ENCODE measurements at places on chromosomes 7 and 10.

DNA sequence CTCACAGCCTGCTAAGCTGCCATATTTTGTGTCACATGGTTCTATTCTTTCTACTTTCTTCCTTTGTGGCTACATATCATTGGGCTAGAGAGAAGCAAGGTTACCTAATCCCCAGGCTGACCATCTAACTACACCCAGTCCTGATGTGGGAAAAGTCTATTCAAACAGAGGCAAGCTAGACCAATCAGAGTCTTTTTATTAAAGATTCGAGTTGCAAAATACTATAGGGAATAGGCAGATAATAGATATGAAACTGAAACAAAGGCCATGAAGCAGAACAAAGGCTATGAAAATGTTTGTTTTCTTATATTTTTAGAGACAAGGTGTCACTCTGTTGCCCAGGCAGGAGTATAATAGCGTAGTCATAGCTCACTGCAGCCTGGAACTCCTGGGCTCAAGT is 36.7 kb downstream of the MTERF1 start:
- no peak for DNase-seq

- no peak for DNase-seq
Observed at GRCh38 chr10:78512205-78512550, 478.5 kb downstream of the RPS24 start.

DNA sequence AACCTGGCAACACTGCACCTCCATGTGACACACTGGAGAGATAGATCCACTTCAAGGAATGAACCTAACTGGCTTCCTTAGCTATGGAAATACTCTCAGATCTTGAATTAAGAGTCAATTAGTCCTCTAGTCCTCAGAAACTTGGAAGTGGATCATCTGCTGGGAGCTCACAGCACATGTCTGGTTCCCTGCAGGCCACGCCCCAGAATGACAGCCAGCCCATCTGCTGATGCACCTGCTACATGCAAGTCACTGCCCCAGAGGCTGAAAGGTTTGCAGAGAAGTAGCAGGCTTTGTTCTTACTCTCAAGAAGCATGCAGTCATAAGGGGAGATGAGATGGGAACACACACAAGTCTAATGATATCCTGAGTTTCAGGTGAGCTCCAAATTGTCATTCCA is 275.9 kb downstream of the SKAP2 start:
- no peak for DNase-seq

- no peak for DNase-seq
Observed at GRCh38 chr7:27106181-27106900, 3.9 kb upstream of the HOXA2 start.

DNA sequence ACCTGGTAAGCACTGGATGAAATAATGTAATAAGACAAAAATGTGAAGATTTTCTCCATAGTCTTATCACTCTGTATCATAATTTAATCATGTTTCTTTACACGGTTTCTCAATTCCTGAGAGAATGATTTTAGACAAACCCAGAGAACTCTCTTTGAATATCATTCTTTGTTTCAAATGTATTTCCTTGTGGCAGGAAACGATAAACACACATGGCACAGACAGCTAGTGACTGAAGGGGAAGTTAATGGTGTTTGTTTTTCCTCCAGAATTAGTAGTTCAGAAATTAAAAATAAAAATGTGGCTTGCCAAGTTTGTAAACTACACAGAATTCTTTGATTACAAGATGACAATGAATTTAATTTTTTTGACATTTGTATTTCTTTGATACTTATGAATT is 163.7 kb upstream of the PRPS1L1 start:
- DNase-seq: no peak

GRCh38 chr7:90411510-90411909 is 8.2 kb downstream of the CLDN12 start:
- no peak for DNase-seq

DNA sequence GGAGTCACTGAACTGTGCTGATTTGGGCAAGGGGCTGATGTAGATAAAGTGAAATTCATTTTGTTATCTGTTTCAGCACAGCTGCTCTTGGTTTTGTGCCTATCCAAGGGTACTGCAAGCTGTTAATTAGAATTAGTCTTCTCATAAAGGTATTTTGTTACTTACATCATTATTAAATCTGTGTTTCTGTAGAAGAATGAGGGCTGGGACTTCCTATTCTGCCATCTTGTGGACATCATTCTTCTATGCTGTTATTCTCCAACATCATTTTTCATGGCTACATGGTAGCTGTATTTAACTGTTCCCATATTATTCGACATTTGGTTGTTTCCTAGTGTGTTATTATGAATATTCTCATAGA is 76.2 kb upstream of the CCDC71L start:
- DNase-seq: no peak

DNA sequence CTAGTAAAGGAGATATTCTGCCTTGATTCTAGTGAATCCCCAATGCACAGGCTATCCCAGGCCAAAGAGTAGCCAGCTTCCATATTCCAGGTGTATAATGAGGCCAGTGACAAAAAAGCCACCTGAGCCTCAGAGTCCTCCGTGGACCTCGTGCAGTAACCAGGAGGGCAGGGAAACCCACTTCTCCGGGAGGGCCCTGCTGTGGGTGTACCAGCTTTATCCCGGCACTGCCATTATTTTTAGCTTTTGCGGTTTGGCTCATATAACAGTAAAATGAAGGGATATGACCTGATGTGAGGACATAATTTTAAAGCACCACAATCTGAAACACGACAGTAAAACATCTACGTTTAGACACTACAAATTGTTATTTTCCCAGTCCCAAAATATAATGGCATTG is 109.0 kb downstream of the SVIL start:
- no peak for DNase-seq

DNA sequence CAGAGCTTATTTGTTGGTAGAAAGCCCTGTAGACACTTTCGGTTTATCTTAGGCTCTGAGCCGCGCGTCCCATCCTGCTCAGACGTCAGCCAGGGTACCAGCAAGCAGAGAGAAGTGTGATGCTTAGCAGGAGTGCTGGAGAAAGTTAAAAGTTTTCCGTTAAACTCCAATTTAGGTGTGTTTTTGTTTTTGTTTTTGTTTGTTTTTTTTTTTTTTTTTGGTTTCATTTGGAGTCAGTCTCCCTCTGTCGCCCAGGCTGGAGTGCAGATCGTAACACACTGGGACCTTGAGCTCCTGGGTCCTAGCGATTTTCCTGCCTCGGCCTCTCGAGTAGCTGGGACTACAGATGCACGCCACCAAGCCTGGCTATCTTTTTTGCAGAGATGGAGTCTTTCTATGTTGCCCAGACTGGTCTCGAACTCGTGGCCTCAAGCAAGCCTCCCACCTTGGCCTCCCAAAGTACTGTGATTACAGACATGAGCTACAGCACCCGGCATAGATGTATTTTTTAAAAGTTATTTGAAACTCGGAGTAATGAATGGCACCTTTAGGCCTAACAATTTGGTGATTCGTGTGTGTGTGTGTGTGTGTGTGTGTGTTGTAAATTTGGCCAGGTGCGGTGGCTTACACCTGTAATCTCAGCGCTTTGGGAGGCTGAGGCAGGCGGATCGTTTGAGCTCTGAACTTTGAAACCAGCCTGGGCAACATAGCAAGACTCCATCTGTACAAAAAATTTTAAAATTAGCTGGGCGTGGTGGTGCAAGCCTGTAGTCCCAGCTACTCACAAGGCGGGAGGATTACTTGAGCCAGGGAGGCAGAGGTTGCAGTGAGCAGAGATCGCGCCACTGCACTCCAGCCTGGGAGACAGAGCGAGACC is 1.3 kb upstream of the HIP1 start:
- DNase-seq: no peak

- DNase-seq: no peak
Observed at GRCh38 chr10:110035070-110035921, 27.5 kb downstream of the ADD3 start.

DNA sequence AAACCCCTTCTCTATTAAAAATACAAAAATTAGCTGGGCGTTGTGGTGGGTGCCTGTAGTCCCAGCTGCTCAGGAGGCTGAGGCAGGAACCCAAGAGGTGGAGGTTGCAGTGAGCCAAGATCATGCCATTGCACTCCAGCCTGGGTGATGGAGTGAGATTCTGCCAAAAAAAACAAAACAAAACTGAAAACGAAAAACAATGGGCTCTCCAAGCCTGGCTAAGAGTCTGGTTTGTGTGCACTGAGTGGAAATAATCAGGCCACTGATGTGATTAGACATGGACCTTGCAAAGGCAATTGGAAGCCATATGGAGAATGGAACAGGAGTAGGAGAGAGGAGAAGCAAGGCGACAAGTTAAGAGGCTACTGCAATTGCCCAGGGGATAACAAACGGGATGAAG is 60.1 kb upstream of the GSDME start:
- no peak for DNase-seq

DNA sequence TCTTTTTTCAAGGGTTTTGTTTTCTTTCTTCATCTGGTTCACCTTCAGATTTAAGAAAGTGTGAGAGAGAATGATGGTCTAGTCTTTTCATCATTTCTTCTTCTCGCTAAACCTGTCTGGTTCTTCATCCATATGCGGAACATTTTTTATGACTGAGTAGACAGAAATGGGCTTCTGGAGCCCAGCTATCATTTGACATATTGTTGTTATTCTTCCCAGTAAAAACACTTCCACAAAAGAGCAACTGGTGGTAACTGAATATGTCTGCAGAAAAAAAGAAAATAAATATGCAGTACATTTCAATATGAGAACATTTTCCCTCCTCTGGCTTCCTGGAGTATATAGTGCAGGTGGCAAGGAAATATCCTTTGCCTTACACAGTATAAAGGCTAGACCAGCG is 209.5 kb downstream of the JCAD start:
- DNase-seq: no peak

- DNase-seq: no peak
Observed at GRCh38 chr10:132861116-132861691, 75.3 kb upstream of the NKX6-2 start.

DNA sequence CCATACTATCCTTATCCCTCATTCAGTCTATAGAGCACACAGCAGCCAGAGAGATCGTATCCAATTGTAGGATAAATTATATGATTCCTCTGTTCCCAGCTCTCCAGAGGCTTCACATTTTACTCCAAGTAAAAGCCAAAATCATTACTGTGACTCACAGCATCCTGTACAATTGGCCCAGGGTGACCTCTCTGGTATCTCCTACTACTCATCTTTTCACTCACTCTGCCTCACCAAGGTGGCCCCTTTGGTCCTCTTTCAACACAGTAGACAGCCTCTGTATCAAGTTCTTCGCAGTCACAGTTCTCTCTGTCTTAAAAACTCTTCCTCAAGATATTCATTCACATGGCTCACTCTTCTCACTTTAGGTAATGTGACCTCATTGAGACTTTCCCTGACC is 72.6 kb upstream of the LSM8 start:
- DNase-seq: no peak

GRCh38 chr10:89085153-89085552 is 94.6 kb downstream of the FAS start:
- no peak for DNase-seq

DNA sequence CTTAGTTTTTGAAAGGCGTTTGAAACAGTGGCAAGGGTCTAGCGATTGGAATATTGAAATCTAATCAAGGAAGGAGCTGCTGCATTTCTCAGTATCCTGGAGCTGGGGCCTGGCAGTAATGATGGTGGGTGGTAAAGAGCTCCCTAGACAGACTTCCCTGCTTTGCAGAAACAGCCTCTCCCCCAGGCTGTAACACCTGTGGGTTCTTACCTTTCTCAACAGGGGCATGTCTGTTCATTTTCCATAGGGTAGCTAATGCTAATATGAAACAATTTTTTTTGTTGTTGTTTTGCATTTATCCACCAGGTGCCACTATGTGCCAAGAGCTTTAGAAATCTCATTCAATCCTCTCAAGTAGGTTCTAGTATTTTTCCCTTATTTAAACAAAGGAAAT is 345.5 kb downstream of the REEP3 start:
- no peak for DNase-seq

DNA sequence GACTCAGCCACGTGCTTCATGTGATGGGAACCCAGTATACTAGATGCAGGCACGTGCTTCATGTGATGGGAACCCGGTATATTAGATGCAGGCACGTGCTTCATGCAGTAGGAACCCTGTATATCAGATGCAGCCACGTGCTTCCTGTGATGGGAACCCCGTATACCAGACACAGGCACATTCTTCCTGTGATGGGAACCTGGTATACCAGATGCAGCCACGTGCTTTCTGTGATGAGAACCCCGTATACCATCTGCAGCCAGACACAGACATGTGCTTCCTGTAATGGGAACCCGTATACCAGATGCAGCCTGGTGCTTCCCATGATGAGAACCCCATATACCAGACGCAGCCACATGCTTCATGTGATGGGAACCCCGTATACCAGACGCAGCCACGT is 44.0 kb downstream of the MGMT start:
- no peak for DNase-seq

GRCh38 chr10:30629653-30630052 is at the start of gene LYZL2:
LYZL2 (minus strand) TSS chr10:30629753; CDS start chr10:30626915, 2,838 bp downstream.
- DNase-seq: no peak

DNA sequence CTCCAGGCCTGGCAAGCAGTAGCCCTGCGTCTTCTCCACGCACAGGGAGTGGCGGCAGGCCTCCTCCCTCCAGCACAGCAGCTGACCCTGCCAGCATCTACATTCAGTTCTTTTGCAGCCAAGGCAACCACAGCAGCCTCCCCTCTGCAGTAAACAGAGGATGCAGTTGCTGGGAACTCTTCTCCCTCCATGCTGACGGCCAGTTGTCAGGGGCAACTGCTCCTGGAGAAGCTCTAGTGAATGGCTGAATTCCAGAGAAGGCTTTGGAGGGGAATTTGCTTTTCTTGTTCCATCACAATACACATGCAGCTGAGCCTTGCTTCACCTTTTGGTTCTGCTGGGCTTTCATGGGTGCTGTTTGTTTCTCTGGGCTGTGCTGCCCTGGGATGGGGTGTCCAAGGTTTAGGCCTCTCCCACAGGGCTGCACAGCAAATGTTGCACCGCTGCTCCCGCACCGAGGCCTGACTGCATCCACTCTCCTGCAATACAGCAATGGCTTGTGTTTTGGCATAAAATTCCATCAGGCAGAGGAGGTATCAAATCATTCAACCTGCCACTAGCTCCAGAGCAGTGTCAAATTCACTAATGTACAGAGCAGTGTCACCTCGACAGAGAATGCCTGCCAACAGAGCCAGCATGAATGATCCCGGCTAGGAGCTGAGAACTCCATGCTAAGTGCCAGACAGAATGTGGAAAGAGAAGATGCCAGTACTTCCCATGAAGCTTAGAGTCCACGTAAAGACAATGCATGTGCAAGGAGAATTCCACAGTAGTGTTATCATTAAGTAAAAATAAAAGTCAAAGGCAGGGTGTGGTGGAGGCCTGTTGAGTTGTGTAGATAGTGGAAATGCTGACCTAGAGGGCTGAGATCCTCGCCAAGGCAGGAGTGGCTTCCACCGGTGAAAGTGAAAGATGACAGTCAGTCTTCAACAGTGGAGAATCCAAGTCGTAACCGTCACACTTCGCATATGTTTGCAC is 399.6 kb downstream of the DPP6 start:
- no peak for DNase-seq

- DNase-seq: no peak
Observed at GRCh38 chr7:66727058-66727457, 13.5 kb upstream of the RABGEF1 start.

DNA sequence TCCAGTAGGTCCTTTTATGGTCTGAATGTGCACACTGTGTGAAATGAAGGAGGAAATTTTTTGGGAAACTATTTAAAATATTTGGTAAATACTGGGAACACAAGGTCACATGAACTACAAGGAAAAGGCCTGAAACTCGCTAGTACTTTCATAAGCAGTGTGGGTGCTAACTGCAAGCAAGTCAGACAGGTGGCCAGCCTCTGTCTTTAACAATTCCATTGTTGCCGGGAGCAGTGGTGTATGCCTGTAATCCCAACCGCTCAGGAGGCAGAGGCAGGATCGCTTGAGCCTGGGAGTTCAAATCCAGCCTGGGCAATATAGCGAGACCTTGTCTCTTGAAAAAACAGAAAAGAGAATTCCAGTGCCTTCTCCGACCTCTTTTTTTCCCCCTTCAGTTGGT is 37.5 kb downstream of the SMURF1 start:
- no peak for DNase-seq

GRCh38 chr10:47224546-47225218 is 75.3 kb upstream of the GDF10 start:
- no peak for DNase-seq
